IMR-90 (cell line): ENCODE measurements at places on chromosomes 6 and 20.

- DNase-seq, result no peak
These were observed 154.5 kb downstream of the QRSL1 start for GRCh38 chr6:106783640-106784566.

DNA sequence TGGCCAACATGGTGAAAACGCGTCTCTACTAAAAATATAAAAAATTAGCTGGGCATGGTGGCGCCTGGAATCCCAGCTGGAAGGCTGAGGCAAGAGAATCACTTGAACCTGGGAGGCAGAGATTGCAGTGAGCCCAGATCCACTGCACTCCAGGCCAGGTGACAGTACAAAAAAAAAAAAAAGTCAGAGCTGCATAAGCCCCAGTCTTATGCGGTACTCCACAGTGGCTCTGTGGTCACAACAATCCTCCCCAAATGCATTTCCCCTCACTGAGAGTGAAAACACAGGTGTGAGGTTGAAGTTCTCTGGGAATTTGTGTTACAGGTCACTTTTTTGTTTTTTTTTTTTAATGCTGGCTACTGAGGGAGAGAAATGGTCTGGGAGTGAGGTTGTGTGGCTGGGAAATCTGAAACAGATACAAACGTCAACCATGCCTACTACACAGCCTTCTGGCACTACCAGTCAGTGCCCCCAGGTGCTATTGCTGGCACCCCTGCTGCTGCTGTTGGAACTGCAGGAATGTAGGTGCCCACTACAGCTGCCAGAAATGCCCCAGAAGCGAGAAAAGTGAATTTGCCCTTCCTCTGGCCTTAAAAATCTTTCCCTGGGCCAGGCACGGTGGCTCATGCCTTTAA, 5.7 kb downstream of the MRPS26 start:
- DNase-seq, result no peak

DNA sequence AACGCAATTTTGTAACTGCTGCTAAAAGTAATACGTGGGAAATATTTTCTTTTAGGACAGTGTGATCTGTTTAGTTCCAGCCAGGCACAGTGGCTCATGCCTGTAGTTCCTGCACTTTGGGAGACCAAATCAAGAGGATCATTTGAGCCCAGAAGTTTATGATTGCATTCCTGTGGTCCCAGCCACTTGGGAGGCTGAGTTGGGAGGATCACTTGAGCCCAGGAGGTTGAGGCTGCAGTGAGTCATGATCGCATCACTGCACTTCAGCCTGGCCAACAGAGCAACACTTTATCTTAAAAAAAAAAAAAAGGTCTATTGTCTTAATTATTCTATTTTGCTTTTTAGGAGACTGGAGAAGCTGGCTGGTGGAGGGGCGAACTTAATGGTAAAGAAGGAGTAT, 101.5 kb downstream of the CD2AP start:
- no peak for DNase-seq

DNA sequence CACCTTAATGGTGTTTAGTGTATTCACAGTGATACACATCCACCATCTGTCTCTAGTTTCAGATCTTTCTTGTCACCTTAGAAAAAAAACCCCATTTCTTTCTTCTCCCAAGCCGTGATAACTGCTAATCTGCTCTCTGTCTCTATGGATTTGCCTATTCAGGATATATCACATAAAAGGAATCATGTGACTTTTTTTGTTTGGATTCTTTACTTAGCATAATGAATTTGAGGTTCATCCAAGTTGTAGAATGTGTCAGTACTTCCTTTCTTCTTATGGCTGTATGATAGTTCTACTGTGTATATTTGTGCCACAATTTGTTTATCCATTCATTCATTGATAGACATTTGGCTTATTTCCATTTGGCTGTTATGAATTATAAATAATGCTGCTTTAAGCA, 57.1 kb downstream of the ITCH start:
- peak; percentile 21 for DNase-seq

- no peak for DNase-seq
These were observed 146.0 kb upstream of the PTPRK start for GRCh38 chr6:128666405-128666804.

DNA sequence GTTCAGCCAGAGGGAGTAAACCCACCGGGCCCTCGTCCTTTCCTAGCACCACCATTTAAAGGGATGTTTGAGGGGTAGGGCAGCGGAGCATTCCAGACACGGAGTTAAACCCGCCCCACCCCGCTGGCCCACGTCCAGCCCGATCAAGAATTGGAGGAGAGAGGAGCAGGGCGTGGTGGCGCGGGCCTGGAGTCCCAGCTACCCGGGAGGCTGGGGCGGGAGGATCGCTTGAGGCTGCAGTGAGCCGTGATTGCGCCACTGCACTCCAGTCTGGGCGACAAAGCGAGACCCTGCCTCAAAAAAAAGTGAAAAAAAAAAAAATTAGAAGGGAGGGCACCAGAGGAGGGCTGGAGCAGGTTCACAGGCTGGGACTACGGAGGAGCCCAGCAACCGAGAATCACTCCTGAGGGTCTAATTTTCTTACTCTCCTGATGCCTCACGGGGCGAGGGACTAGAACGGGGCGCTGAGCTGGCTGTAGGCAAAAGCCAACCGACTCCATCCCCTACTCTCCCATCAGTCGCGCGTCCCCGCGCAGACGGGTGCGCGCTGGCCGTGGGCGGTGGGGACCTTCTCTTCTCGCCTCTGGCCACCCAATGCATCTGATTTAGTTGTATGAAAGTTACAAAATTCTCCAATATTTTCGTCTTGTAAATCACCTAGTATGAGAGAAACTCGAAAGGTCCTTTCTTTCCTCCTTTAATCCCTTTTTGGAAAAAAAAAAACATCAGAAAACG, 6.1 kb upstream of the HSPA1B start:
- peak; percentile 30 for DNase-seq

DNA sequence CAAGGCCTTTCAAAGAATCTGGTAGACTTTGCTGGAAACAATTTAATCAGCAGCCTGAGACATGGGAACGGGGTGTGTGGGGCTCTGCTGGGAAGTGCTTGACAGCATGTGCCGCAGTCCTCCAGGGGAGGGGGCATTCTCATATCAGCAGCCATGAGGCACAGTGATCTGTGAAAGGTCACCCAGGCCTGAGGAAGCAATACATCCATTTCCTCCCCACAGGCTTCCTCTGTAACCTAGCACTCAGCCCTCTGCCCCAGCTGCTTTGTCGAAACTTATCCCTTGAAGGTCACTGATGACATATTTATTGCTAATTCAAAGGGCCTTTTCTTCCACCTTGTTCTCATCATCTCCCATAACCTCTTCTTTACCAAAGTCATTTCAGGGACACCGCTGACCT, 103.3 kb downstream of the TNFAIP3 start:
- no peak for DNase-seq

GRCh38 chr6:121639021-121639420, 203.6 kb downstream of the GJA1 start:
- DNase-seq, result no peak

GRCh38 chr6:7787137-7787608, 61.3 kb downstream of the BMP6 start:
- peak; percentile 74 for DNase-seq
